Natural killer cell (primary cell): ENCODE measurements at places on chromosomes 12 and 14.

- no peak for DNase-seq
These were observed 177.3 kb upstream of the DDHD1 start for GRCh38 chr14:53330441-53330840.

DNA sequence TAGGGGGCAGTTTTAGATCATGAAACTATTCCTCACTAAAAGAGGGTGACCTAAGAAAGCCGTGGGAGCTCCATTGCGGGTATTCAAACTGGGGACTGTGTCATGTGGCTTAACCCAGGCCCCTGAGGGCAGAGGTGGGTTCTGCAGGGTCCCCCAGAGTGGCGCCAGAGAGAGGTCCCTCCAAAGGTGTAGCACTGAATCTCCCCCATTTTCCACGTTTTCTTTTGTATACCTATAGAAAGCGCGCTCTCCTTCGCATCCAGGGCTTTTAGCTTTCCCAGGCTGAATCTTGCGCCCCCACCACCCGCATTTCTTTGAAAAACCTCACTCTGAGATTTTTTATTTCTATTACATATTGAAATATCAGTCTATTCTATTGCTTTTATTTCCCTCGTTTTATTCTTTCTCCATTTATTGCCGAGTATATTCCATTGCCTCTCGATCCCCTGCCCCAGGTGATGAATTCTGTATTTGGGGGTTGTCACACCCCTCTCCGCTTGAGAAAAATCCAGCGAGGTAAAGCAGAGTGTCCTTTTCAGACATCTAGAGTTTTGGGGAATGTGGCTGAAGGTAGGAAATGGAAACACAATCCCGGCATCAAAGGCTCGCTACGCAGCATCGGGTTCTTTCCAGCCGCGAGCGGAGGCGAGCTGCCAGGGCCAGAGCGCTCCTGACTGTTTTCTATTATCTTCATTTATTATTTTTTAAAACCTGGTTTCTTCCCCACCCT is 870 bp upstream of the HOXC13 start:
- no peak for DNase-seq

GRCh38 chr12:112207397-112207924 is 82.1 kb downstream of the TRAFD1 start:
- DNase-seq, result no peak

GRCh38 chr12:131892711-131893604 is 1.5 kb upstream of the ULK1 start:
- DNase-seq, result no peak

GRCh38 chr14:101028971-101029667 is 125.6 kb upstream of the RTL1 start:
- DNase-seq, result no peak

GRCh38 chr12:65953631-65954030 is 129.3 kb downstream of the HMGA2 start:
- DNase-seq, result no peak

DNA sequence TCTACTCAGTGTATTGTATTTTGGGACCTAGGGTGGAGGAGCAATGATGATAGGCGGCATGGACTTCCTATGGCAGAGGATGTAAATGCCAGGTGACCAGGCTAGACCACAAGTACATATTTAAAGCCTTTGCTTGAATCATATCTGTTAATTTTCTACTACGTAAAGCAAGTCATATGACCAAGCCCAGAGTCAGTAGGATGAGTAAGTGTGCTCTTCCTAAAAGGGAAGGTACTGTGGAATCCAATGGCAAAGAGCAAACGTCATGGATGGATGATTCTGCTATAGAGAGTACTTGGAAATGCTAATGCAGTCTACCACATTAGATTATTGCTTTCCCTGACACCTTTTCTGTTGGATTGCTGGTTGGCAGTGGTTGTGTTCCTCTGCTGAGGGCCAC is 16.8 kb downstream of the GPATCH2L start:
- no peak for DNase-seq

GRCh38 chr14:20681348-20682126 is 2.8 kb upstream of the RNASE4 start:
- peak; percentile 85 for DNase-seq

DNA sequence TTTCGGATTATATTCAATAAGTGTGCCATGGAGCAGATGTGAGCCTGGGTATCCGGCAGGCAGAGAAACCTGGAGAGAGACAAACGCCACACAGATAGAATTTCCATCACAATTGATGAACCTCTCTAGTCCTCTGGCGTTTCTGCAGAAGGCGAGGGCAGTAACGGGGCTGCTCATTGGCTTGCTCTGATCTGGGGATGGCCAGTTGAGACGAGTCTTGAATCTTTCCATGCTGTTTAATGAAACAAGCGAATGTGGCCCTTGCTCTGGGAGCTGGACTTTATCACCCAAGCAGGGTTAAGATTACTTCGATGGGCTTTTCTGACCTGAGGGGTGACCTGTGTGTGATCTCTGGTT is 42.4 kb upstream of the CLMN start:
- DNase-seq, result no peak

DNA sequence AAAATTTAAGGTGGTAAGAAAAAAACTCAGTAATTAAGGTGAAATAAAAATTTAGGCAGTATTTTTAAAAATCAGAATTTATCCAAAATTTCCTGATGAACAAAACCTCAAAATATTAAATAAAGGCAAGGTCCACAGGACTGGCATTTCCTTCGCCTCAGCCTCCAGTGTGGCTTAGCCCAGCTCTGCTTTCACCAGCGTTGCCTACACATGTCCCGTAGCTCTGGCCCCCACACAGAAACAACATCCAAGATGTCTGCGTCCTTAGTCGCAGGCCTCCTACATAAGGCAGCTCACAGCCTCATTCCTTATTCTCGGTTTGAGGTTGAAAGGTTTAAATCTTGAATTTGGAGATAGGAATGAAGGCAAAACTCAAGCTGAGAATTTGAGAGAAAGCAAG is 274.3 kb downstream of the SYT1 start:
- DNase-seq, result no peak

GRCh38 chr14:102000902-102001301 is 36.5 kb downstream of the DYNC1H1 start:
- DNase-seq, result no peak

GRCh38 chr12:9910716-9911421 is 21.3 kb downstream of the CLEC2A start:
- DNase-seq, result no peak

DNA sequence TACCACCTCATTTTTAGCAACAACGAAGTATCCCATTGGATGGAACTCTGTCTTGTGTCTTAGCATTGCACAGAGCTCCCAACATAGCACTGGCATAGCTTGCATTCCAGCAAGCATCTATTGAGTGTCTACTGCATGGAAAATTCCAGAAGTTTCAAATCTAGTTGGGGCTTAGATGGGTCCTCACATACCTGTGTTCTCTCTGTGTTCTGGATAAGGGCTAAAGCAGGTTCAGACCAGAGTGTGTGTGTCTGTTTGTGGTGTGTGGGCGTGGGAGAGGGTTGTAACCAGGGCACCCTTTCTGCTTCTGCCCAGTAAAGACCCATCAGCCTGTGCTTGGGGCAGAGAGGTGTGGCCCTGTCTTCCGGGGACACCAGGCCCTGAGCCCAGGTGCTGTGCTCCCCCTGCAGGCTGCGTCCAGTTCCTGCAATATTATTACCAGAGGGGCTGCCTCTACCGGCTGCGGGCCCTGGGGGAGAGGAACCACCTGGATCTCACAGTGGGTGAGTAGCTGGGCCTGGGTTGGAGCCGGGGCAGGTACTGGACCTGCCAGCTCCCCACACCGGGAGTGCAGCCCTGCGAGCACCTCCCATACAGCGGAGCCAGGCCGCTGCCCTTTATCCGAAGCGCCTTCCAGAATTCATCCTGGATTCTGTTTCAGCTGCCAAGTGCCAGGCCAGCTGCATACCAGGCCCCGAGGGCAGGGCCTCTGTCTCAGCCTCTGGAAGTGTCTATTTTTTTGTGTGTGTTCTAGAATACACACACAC is 20.3 kb downstream of the RHOF start:
- DNase-seq, result peak; percentile 76

GRCh38 chr12:125050446-125050845 is 14.8 kb upstream of the AACS start:
- peak; percentile 37 for DNase-seq

- DNase-seq, result no peak
These were observed 3.0 kb downstream of the HSP90B1 start for GRCh38 chr12:103933237-103933636.

DNA sequence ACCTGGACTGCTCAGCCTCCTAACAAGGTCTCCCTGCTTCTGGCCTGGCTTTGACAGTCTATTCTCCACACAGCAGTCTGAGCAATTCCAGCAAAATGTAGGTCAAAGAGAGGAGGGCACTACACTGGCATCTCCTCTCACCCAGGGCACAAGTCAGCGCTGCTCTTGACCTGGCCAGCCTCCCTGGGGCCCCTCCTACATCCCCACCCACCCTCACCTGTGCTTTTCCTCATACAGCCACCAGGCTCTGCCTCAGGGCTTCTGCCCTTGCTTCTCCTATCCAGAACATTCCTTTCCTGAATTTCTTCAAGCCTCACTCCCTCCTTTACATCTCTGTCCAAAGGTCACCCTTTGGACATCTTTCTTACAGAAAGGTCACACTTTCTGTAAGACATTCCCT is 33.7 kb downstream of the GALNT4 start:
- no peak for DNase-seq

- DNase-seq, result no peak
These were observed 43.1 kb upstream of the KRR1 start for GRCh38 chr12:75554556-75554880.

DNA sequence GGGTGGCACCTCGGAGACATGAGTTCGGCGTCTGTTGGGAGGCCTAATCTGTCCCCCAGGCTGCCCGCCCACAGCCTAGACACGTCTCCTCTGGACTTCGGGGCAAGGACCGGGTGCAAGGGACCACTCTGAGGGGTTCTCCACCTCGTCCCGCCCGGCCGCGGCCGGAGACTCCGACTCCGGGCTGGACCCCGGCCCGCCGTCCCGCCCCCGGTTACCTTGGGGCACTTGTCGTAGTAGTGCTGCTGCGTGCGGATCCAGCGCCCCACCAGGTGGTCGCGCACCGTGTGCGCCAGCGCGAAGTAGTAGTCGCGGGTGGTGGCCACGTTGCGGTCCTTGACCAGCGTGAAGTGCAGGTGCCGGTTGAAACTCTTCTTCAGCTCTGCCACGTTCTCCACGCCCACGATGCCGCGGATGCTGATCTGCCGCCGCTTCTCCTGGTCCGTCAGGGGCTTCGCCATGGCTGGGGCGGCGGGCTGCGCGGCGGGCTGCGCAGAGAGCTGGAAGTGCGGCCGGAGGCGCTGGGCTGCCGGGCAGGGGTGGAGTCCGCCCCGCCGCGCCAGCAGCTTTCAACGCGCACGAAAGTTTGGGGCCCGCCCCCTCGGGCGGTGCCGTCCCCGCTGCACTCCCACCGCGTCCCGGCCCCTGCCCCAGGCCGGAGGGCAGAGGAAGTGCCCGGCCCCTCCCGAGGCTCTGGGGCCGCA is at the start of gene PYGL:
Gene PYGL, minus strand, starts transcription at position 541 of the 704 bp plus-strand sequence. Its CDS starts 80 bp downstream, at position 461.
- DNase-seq, result peak; percentile 19

- DNase-seq, result no peak
These were observed 75.2 kb upstream of the PLEKHG3 start for GRCh38 chr14:64628940-64629408.

- DNase-seq, result peak; percentile 4
These were observed 97.8 kb downstream of the HMGA2 start for GRCh38 chr12:65922077-65922476.
